ENCODE measurements at places on chromosomes 5 and 9. TPM values are rescaled to one million over a fixed set of nuclear protein-coding genes. Genes with fewer than 3 reads are reported as not detected.
A peak's percentile ranks its signal among the peaks of the same experiment; 100 is the strongest.

The FBXL7 gene
- 0.22 TPM for polyA plus RNA-seq

DNA sequence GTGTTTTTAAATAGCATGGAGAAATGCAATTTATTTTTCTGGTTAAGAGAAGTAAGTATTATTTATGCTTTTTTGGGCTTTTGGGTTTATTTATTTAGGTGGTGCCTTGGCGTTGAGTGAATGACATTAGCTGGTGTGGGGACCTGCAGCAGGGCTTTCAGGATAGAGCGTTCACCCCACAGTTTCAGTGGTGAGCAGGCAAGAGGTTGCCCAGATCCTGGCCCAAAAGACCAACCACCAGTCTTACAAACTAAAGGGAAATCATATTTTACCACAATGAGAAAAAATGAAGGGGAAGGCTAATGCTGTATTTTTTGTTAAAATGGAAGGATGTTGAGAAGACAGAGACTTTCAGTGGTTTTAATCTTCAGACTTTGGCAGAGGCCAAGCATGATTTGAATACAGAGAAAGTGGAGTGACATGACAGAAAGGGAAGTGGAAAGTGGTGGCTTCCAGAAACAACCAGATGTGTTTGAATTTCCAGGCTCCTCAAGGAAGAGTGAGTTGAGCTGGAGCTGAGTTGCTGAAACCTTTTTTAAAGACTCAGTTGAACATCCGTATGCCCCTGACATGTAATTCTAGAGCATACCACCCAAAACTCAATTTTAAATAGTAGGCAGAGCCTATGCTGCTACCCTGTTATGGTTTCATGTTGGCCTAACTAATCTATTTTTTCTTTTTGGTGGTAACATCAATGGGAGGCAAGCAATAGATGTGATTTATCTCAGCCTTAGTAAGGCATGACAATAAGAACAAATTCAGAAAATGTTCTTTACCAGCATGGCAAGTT, 94.8 kb downstream of the AOPEP start:
- peaks cover 3% of the 10 kb centered on the region for H3K36me3 ChIP-seq
- DNase-seq, result no peak
- H3K27me3 ChIP-seq, result no peaks in the 10 kb centered on the region
- no peak overlapping the region for H3K4me3 ChIP-seq
- H3K4me1 ChIP-seq, result peaks cover 26% of the 10 kb centered on the region
- H3K27ac ChIP-seq, result no peak overlapping the region

DNA sequence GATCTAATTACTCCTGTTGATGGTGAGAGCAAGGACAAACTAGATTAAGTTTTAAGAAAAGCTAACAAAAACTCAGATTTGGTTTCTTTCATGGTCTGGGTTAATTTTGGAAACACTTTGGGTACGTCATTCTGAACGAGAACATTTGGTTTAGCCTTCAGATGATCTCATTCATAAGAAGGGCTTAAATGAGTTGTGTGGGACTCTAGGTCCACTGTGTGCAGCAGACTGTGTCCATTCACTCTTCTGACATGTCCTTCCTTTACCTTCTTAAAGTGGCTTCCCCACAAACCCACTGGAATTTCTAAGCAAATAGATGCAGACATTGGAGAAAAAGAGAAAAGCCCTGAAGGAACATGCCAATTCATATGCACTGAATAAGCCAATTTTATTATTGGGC, 96.8 kb downstream of the FBXO4 start:
- no peak overlapping the region for H3K27ac ChIP-seq
- no peak for DNase-seq
- H3K27me3 ChIP-seq, result no peaks in the 10 kb centered on the region
- H3K36me3 ChIP-seq, result no peaks in the 10 kb centered on the region

- no peaks in the 10 kb centered on the region for H3K27me3 ChIP-seq
- H3K36me3 ChIP-seq, result no peaks in the 10 kb centered on the region
- no peak overlapping the region for H3K4me3 ChIP-seq
These were observed 73.0 kb upstream of the NR4A3 start for GRCh38 chr9:99748676-99749075.

DNA sequence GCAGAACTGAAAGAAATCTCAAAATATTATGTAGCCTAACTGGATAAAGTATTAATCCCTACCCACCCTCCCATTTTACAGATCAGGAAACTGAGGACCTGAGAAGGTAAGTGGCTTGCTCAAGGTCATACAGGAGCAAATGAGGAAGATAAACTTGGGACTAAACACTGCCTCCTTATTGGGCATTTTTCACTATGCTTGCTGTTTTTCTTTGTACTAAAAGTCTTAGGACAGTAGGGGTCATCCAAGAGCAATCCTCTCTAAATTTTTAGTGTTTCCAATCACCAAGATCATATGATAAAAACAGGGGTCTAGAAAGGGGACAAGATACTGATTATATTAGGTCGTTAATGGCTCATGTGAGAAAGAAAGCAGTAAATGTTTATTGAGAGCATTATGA, 80.8 kb downstream of the RORB start:
- no peaks in the 10 kb centered on the region for H3K4me1 ChIP-seq
- DNase-seq, result no peak
- no peaks in the 10 kb centered on the region for H3K36me3 ChIP-seq
- no peak overlapping the region for H3K27ac ChIP-seq
- peaks cover 3% of the 10 kb centered on the region for H3K27me3 ChIP-seq

DNA sequence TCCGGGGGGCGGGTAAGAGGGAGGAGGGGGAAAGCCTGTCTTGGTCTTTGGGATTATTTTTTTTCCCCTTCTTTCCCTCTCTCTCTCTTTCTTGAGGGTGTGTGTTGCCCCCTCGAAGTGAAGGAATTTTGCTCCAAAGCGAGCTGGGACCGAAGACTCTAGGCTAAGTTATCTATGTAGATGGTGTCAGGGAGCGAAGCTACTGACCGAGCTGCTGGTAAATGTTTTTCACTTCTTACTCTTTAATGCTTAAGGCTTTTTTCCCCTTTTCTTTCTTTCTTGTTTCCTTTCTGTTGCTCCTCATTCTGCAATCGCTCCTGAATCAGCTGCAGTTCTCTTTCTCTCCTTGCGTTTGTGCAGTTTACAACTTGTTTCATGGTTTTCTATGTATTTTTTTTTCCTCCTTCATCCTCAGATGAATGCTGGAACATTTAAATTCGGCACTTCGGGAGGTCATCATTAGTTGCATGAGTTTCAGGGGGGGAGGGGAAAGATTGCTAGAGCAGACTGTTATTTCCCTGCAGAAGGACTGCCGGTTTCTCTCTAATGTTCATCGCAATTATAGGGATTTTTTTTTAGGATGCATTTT, 1312.0 kb upstream of the WWC1 start:
- peak overlapping the region; percentile 19 for H3K4me3 ChIP-seq
- peaks cover 21% of the 10 kb centered on the region for H3K27me3 ChIP-seq
- no peak overlapping the region for H3K27ac ChIP-seq
- no peaks in the 10 kb centered on the region for H3K36me3 ChIP-seq
- no peak for DNase-seq
